ENCODE measurements at places on chromosomes 5 and 9.

- DNase-seq = no peak
Measured at GRCh38 chr5:60208716-60209115, 315.2 kb upstream of the PDE4D start.

- no peak for DNase-seq
Measured at GRCh38 chr9:115551396-115551795, 433.4 kb upstream of the TNC start.

GRCh38 chr5:66820630-66821207 is 224.5 kb downstream of the MAST4 start:
- no peak for DNase-seq

GRCh38 chr5:35785601-35786085 is 71.0 kb upstream of the IL7R start:
- DNase-seq = no peak

DNA sequence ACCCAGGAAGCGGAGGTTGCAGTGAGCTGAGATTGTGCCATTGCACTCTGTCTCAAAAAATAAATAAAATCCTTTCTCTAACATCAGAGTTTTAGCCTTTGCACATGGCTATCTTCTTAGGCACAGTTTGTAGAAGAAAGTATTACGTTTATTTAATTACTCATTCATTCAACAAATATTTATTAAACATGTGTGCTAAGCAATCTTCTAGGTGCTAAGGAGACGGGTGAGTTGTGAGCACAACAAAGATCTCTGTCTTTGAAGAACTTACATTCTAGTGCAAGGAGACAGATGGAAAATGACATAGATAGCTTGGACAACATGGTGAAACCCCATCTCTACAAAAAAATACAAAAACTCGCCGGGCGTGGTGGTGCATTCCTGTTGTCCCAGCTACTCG is 122.3 kb upstream of the MYO10 start:
- no peak for DNase-seq

All from skeletal muscle cell (primary cell).